NCI-H460 (cell line): ENCODE measurements at places on chromosomes 5 and 9.
A peak's percentile ranks its signal among the peaks of the same experiment; 100 is the strongest.

DNA sequence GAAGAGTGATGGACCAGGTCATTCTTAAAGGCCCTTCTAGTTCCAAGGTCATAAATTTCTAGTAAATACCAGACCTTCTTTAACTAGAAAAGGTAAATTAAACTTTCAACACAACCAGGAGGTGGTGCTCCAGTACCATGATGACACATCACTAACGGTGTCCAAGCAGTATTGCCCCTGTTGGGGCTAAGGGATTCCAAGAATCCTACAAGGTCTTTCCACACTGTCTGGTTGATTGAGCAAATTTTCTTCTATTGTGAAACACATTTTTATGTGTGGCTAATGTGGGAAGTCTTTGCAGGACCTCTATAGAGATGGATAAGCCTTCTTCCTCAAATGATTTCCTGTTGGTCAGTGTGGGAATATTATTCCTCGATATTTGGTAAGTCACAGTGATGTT, 459.6 kb upstream of the PAPPA start:
- DNase-seq, result peak; percentile 37

- DNase-seq, result no peak
Observed at GRCh38 chr9:121958530-121958929, 134.6 kb downstream of the TTLL11 start.

DNA sequence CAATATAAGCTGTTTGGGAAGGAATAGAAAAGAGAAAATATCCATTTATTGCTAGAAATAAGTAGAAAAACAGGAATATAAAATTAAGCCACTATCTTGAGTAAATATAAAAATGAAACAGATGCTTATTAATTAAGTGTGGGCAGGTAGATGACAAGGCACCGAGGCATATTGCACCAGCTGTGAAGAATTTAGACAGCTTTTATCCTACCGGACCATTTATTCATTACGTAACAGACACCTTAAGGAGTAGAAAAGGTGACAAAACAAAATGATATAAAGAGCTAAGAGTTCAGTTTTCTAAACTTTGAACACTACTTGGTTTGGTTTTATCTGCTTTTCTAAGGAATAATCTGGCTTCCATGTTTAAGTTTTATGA, 404.1 kb downstream of the PTPRD start:
- DNase-seq, result no peak

- no peak for DNase-seq
Observed at GRCh38 chr9:129252937-129253802, 75.1 kb upstream of the IER5L start.

GRCh38 chr5:142571371-142571770, 114.5 kb downstream of the FGF1 start:
- no peak for DNase-seq

GRCh38 chr5:54324651-54325271, 14.4 kb upstream of the ARL15 start:
- no peak for DNase-seq

GRCh38 chr5:72066705-72067107, 40.6 kb upstream of the MAP1B start:
- no peak for DNase-seq

- no peak for DNase-seq
Observed at GRCh38 chr9:18939943-18940342, 93.1 kb downstream of the SAXO1 start.

GRCh38 chr9:129495620-129496472, 125.1 kb downstream of the C9orf50 start:
- DNase-seq, result peak; percentile 90

GRCh38 chr5:112087222-112087621, 330.2 kb upstream of the NREP start:
- DNase-seq, result no peak

DNA sequence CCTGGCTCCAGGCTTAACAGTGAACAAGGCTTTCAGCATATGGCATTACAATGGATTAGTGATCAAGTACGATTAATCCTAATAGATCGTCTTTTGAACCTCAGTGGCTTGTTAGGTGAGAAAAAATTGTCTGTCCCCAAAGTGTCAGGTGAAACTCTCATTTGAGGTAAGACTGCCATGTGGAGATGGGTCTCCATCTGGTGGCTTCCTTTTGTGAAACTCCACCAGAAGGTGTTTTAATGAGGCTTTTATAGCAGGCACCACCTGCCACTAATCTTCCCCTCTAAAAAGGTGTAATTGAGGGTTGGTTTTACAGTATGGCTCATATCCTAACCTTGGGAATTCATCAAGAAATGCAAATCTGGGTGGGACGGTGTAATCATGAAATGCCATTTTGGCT, 471.1 kb upstream of the MPDZ start:
- no peak for DNase-seq

DNA sequence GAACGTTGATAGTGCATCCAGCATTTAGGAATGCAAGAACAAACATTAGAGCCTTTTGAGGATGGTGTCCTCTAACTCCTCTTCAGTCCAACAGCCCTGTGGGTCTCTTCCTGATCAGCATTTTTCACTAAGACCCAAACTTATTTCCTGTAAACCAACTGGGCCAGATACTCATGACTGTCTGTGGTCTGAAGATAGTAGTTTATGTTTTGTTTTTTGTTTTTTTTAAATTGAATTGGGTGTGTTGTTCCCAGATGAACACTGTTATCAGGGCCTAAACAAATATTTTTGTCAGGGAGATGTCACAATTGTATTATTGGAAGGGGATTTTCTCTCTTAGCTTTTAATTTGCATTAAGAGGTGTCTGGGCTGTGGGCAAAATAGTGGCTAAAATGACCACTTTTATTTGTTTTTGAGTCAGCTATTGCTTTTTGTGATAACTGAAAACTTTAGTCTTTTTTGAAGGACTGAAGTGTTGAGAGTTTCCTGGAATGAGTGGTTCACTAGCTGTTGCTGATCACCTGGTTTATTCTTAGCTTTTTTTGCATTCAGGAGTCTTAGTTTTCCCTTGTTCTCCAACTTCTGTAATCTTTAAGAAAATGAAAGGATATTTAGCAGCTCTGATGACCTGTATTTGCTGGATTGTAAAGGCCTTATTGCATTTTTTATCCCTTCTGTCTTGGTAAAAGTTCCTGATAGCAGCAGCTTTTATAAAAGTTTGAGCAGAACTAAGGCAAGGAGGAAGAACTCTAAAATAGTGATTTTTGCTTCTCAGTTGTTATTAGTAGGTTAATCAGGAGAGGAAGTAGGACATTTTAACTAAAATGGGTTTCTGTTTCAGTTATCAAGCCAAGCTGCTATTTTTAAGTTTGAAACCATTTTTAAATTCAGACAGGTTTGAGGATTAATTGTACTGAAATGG, 5.5 kb downstream of the MAN2A1 start:
- no peak for DNase-seq

- DNase-seq, result peak; percentile 24
Observed at GRCh38 chr5:94389515-94389899, 228.9 kb downstream of the KIAA0825 start.

DNA sequence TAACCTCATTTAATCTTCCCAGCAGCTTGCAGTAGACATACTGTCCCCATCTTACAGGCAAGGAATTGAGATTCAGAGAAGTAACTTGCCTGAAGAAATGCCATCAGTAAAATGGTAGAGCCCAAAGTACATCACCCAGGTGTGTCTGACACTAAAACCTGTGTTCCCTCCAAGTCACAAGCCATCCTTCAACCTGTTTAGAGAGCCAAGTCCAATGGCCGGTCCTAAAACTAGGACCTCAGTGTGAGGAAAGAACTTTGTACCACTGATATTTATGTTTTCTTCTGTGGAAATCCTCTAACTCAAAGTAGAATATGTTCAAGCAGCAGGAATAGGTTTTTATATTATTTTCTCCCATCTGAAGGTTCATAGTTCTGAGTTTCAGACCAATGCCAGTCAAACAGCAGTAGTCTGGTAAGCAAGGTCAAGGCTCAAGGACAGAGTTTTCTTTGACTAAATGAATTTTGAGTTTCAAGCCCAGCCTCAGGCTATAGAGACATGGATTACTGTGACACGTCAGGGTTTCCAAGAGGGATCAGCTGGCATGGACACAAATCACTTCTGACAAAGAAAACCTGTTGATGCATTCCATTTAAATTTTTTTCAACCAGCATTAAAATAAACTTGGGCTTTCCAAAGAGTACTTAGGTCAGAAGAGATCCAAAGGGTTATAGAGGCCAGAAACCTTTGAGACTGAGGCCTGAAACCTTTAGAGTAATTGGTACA, 80.9 kb upstream of the PLPP6 start:
- no peak for DNase-seq

GRCh38 chr9:89884356-89885083, 279.7 kb downstream of the GADD45G start:
- no peak for DNase-seq

- no peak for DNase-seq
Observed at GRCh38 chr5:112329419-112330090, 89.5 kb downstream of the EPB41L4A start.

DNA sequence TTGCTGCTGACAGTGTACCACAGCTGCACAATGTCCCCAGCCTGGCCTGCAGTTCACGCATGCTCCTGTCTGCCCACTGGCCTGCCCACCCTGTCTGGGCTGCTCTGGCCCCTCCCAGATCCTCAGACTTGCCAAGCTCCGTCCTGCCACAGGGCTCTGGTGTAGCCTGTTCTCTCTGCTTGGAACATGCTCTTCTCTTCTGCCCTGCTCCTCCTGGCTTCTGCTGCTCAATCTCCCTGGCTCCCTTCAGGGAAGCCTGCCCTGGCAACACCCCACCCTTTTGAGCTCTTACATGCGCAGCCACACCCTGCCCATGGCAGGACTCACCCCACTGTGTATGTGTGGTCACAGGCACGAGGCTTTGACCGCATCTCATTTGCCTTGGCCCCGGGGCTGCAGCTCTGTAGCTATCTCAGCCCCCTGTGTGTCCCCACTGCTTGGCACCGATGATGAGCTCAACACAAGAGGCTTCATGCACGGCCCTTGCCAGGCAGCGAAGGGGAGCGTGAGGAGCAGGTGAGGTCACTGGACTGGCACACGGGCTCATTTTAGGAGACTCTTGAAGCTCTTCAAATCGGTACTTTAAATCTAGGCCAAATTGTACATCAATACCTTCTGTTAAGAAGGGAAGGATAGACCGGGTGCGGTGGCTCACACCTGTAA, 20.4 kb upstream of the BRD3 start:
- no peak for DNase-seq
